ENCODE measurements at places on chromosomes 11 and 22.

- no peak for DNase-seq
Observed at GRCh38 chr22:35498026-35498800, 42.4 kb upstream of the RASD2 start.

DNA sequence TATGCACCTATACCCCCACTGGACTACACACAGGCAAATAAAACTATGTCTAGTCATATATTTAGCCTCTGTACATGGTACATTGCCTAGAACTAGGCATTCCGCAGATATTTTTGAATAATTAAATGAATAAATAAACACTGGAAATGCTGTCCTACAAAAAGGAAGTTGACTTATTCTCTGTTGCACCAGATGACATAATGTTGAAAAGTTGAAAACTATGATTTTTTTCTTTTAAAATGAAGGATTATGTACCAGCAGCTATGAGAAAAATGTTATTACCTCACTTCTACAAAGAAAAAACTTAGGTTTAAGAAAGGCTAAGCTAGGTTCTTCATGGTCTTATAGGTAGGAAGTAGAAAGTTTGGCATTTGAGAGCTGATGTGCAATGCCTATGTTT is 856.6 kb downstream of the METTL15 start:
- DNase-seq = no peak

- DNase-seq = no peak
Observed at GRCh38 chr11:84142411-84142810, 856.2 kb upstream of the CCDC90B start.

DNA sequence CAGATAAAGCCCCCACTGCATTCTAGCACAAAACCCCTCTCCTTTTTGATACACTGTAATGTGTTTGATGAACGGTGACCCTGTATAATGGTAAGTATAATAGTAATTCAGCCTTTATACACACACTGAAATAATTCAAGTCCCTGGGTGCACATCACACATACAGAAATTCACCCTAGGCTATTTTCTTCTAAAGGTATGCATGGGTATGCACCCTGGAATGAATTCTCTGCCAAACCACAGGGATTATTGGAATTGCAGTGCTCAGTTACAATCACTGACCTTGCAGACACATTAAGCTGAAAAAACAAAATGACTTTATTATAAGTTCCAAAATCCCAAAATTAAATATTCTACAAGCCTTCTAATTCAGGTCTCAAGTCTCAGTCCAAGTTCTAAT is 245.9 kb upstream of the FAT3 start:
- no peak for DNase-seq

All from forelimb muscle (tissue), 1 donor.